ENCODE measurements at places on chromosomes 16 and 17.

- no peak for DNase-seq
These were observed 519.7 kb upstream of the CA10 start for GRCh38 chr17:52678211-52678610.

- no peak for DNase-seq
These were observed 3.5 kb upstream of the CDC27 start for GRCh38 chr17:47192554-47192953.

- DNase-seq = peak; percentile 22
These were observed 80.3 kb upstream of the PSMD7 start for GRCh38 chr16:74216319-74216718.

DNA sequence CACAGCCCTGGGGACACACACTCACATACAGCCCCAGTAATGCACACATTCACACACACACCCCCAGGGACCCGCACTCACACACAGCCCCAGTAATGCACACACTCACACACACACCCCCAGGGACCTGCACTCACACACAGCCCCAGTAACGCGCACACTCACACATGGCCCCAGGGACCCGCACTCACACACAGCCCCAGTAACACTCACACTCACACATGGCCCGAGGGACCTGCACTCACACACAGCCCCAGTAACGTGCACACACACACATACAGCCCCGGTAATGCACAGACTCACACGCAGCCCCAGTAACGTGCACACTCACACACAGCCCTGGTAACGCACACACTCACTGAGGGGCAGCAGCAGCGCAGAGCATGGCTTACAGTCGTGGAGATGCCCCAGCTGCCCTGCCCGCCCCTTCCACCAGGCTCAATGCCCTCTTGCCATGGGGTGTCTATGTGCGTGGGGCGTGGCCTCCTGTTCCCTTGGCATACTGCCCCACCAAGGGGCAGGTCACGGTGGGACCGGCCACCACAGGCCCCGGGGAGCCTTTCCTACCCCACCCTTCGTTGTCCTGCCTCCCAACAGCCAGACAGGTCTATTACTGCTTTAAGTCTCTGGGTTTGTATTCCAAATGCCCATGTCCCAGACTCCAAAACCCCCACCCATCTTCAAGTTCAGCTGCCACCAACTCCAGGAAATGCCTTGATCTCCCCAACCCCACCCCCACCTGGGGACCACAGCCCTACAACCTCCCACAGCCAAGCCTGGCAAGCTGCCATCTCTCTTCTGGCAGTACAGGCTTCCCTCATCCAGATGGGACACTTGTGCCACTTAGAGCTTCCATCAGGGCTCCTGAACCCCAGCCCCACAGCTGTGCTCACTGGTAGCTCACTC is 2.7 kb downstream of the CCDC102A start:
- peak; percentile 38 for DNase-seq

- no peak for DNase-seq
These were observed 20.7 kb upstream of the MRTFB start for GRCh38 chr16:14050291-14051027.

- no peak for DNase-seq
These were observed 24.1 kb upstream of the LHX1 start for GRCh38 chr17:36913132-36913531.

DNA sequence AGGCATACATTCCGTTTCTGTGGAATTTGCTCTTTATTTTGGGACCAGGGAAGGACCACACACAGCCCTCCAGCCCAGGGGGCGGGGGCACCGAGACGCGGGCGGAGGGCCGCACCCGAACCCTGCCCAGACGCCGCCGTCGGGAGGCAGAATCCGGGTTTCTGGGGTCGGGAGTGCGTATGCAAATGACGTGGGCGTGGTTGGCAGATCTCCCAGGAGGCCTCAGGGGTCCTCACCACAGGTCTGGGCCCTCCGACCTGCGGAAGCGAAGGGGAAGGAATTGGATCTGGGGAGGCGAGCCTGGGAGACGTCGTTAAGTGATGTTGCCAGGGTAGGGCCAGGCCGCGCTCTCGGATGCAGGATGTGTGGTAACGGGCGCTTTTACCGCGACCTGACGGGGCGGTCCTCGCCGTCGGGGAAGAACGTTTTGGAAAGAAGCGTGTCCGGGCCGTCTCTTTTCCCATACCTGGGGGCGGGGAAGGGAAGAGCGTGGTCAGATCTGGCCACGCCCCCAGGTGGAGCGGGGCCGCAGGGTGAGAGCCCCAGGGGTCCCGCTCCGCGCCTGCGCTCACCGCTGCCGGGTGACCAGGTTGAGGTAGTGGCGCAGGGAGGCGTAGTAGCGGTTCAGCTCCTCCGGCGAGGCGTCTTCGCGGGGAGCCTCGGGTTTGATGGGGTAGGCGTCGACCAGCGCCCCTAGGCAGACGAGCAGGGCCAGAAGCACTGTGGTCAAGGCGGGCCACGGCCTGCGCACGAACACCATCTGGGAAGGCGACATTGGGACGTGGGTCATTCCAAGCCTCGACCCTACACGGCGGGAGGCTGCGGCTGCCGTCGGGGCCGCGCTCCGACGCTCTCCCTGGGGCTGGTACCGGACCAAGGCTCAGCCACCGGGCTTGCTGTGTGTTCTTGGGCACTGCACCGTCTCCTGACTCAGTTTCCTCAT is 745 bp downstream of the PYY start:
- DNase-seq = no peak

DNA sequence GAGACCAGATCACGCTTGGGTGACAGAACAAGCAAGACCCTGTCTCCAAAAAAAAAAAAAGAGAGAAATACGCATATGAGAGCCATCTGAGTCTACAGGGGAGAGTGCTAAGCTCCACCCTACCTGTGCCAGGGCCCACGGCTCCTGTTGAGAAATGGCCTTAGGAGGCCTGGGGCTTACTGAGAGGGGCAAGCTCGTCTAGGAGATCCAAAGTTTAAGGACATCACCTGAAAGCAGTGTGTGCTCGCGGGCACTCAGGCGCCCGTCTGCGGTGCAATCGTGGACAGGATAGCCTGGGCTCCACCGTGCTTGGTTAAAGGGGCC is 14.5 kb upstream of the BAIAP2 start:
- no peak for DNase-seq

GRCh38 chr16:27217256-27217655 is 13.9 kb downstream of the KDM8 start:
- peak; percentile 78 for DNase-seq

DNA sequence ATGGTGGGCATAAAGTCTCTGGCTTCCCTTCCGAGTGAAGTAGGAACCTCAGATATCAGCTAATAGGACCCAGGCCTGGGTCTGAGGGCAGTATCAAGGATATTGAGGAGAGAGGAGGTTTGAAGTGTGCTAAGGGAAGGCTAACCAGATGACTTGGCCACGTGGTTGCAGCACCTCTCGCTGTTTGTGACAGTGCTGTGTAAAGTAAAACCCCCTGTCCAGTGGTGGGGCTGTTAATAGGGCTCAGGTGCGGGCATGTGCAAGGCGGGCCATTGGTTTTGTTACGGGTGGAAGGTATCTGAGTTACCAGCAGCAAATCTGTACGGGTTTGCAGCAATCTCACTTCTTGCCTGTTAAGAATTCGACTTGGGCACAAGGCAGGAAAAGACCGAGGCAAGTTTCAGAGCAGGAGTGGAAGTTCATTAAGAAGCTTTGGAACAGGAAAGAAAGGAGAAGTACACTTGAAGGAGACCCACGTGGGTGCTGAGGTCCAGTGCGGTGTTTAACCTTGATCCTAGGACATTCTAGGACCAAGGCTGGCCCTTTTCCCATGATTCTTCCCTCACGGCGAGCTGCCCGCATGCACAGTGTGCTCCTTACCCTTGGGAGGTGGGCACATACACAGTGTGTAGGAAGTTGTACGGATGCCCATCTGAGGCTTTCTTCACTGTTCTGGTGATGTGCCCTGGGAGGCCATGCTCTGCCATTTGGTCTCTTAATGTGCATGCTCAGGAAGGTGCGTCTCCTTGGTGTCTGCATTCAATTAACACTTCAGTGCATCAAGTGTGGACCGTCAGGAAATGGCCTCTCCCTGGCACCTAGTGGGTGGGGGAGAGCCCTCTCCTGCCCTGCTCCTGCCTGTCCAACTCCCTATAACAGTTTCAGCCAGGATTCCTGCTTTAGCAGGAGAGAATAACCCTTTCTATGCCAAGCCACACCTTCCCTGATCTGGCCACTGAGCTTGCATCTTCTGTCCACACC is 20.3 kb downstream of the SGF29 start:
- no peak for DNase-seq

GRCh38 chr17:82548681-82549303 is 29.3 kb downstream of the FOXK2 start:
- no peak for DNase-seq

DNA sequence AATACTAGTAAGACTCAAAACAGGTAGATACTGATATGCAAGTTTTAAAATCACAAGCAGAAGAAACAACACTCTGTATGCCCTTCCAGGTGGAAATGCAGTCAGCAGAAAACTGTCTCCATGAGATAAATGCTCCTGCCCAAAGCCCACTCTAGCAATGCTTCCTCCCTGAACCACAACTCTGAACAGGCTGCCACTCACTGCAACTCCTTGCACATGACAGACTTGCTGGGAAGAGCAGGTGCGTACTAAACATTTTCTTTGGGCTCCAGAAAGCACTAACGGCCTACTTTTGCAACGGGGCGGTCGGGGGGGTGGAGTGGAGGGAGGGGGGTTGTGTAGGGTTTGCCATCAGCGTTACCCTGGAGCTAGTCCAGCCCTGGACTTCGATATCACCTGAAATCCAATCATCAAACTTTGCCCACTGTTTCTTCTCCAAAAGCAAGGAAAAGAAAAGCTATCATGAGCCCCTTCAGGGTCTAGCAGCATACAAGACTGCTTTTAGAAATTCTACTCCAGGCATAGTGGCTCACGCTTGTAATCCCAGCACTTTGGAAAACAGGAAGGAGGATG is 46.1 kb downstream of the ANKRD11 start:
- no peak for DNase-seq

DNA sequence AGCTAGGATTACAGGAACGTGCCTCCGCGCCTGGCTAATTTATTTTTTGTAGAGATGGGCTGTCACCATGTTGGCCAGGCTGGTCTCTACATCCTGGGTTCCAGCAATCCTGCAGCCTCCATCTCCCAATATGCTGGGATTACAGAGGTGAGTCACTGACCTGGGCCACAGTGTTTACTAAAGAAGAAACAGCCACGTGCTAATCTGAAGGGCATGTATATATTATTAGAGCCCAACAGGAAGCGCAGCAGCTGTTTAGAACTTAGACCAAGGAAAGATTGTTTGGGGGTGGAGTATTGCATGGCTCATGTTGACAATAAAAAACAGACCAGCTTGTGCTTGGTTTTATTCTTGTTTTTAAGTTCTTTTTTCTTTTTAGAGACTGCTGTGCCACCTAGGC is 60.2 kb downstream of the HAPSTR1 start:
- DNase-seq = no peak

DNA sequence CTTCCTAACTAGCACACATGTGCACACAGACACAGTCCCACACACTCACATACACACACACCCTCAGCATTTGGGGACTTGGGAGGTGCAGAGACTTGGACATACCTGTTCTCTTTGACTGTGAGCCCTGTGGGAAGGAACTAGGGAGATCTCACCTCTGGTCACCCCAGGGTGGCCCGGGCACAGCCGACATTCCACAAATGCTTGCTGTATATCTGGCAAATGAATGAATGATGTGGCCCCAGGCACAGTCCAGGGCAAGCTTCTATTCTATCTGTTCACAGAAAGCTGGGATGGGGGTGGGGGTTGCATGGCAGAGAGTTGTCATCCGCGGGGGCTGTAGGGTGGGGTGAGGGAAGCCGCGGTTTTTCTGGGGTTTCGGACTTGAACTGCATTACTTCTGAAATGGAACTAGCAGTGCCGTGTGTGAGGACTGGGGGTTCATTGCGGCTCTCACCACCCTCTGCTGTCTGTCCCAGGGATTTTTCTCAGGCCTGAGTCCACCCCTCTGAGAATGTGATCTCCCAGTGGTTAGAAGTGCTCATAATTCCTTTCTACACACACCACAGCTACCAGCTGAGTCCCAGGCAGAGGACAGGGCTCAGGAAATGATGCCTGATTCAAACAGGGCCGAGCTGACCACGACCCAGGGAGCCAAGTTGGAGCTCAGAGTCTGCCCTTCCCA is 3.3 kb upstream of the RIPOR1 start:
- no peak for DNase-seq

- no peak for DNase-seq
These were observed 112.9 kb upstream of the ZKSCAN2 start for GRCh38 chr16:25370541-25370940.

DNA sequence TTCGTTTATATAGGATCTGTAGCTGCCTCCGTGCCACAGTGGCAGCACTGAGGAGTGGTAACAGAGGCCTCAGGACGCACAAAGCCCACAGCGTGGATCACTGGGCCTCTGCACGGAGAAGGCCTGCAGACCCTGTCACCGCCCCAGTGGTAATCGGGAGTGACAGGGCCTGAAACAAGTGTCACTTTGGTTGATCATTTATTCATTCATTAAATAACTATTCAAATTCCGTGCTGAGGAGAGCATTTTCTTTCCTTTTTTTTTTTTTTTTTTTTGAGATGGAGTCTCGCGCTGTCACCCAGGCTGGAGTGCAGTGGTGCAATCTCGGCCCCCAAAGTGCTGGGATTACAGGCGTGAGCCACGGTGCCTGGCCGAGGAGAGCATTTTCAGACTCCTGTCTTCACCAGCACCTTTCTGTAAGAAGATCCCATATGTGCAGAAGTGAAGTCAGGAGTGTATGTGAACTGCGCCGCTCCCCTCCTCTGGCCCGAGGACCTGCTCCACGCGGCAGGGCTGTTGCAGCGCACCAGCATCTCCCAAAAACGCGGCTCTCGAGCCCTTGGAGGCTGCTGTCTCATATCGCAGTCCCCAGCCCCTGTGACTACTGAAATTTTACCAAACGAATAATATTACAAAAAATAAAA is 44.9 kb upstream of the TRAP1 start:
- no peak for DNase-seq

DNA sequence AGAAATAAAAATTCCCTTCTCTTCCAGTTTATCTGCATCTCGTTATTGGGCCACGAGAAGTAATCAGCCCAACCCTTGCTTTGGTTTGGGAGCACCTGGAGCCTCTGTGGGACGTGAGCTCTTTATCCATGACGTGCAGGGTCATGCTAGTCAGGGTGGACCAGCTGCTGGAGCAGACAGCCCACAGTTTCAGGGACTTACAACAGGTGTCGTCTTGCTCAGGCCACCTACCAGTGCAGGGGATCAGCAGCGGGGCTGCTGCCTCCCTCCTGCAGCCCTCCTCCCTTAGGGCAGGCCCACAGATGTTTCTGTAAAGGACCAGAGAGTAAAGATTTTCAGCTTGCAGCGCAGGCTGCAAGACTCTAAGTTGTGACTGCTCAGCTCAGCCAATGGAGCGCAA is 16.9 kb downstream of the ADAD2 start:
- no peak for DNase-seq

GRCh38 chr17:57604771-57605674 is 140.1 kb downstream of the CCDC182 start:
- peak; percentile 6 for DNase-seq

Measured in adipocyte (in vitro differentiated cells).